ENCODE measurements at places on chromosomes 2 and 18.

- DNase-seq: peak; percentile 51
Measured at GRCh38 chr18:58887613-58887963, 22.9 kb downstream of the ZNF532 start.

DNA sequence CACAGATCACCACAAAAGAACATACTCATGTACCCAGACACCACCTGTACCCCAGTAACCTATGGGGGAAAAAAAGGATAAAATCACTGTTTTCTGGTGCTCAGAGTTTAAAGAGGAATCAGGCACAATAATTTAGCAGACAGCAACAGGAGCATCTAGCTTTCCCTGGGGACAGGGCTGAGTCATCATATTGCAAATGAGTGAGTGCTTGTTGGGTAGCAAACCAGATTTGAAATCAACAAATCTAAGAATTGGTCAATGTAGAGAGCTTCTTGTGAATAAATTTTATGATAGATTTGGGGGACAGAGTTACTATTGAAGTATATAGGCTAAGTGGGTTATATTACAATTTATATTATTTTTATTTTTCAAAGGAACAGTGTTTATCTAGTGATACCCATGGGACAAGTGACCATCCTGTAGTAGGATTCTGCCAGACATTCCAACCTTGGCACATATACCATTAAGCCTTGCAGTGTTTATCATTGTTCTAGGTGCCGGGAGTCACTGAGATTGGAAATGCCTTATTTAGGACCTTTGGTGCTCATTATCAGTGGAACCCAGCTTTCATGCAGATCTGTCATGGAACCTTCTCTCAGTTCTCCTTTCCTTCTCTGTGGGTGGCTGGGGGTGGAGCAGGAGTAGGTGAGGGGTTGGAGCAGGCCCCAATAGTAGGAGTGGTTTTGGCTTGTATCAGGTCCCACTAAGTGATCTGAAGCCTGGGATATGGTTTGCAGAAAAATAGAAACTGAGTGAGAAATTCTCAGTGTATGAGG, 117.2 kb downstream of the CERS6 start:
- no peak for DNase-seq

- no peak for DNase-seq
Measured at GRCh38 chr2:111884592-111884964, 585 bp upstream of the ANAPC1 start.

DNA sequence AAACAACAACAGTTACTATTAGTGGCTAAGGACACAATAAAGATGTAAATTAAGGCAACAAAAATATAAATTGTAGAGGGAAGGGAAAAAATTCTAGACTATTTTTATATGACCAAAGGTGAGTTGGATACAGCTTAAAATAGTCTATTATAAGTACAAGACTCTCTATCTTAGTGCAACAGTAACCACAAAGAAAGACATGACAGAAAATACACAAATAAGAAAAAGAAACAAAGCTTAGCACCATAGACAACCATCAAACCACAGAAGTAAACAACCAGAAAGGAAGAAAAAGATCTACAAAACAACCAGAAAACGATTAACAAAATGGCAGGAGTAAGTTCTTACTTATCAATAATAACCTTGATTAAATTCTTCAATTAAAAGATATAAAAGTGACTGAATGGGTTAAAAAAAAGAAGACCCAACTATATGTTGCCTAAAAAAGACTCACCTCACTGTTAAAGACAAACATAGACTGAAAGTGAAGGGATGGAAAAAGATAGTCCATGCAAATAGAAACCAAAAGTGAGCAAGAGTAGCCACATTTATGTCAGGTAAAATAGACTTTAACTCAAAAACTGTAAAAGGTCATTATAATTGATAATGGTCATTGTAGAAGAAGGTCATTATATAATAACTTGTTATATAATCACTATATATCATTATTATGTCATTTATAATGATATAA, 62.5 kb downstream of the USP40 start:
- DNase-seq: no peak

DNA sequence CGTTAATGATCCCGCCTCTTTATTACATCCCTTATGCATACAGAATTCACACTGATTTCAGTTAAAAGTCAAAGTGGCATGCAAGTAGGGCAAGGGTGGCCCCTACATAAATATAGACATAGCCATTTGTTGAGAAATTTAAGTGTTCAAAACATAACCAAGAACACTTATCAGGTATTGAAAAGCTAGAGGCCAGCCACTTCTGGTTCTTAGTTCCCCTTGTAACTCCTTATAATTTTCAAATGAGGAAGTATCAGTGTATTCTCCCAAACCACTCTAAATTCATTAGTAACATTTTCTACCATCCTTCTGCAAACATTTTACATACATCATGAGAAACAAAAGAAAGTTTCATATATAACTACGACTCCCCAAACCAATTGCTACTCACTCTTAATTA, 5.8 kb upstream of the ARL5A start:
- no peak for DNase-seq

GRCh38 chr2:27870724-27871123, 19.5 kb downstream of the RBKS start:
- no peak for DNase-seq

- no peak for DNase-seq
Measured at GRCh38 chr2:176111309-176111663, 4.2 kb downstream of the HOXD11 start.

GRCh38 chr2:16256601-16257321, 316.4 kb downstream of the MYCN start:
- DNase-seq: no peak

Data from GM12878 (cell line).